ENCODE measurements at places on chromosomes 7 and 10.

DNA sequence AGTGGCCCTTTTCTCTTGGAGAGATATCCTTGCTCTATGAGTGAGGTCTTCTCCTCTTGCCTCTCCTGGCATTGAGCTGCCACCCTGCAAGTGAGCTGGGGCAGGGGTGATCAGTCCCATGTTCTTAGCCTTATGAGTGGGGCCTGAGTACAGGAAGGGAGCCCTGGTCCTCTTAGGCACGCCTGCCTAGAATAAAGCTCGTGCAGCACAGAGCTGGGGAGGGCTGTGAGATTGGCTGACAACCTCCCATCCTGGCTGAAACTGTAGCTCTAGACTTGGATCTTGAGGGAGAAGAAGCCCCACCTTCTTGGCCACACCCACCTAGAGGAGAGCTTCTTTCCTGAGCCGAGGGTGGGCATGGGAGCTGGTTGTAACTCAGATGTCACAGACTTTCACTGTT lies 305.0 kb upstream of the ZNF32 start:
- H3K36me3 ChIP-seq: no peaks in the 10 kb centered on the region
- H3K27ac ChIP-seq: no peak overlapping the region
- H3K4me1 ChIP-seq: no peaks in the 10 kb centered on the region
- no peak for DNase-seq
- no peaks in the 10 kb centered on the region for H3K27me3 ChIP-seq
- H3K4me3 ChIP-seq: no peak overlapping the region

DNA sequence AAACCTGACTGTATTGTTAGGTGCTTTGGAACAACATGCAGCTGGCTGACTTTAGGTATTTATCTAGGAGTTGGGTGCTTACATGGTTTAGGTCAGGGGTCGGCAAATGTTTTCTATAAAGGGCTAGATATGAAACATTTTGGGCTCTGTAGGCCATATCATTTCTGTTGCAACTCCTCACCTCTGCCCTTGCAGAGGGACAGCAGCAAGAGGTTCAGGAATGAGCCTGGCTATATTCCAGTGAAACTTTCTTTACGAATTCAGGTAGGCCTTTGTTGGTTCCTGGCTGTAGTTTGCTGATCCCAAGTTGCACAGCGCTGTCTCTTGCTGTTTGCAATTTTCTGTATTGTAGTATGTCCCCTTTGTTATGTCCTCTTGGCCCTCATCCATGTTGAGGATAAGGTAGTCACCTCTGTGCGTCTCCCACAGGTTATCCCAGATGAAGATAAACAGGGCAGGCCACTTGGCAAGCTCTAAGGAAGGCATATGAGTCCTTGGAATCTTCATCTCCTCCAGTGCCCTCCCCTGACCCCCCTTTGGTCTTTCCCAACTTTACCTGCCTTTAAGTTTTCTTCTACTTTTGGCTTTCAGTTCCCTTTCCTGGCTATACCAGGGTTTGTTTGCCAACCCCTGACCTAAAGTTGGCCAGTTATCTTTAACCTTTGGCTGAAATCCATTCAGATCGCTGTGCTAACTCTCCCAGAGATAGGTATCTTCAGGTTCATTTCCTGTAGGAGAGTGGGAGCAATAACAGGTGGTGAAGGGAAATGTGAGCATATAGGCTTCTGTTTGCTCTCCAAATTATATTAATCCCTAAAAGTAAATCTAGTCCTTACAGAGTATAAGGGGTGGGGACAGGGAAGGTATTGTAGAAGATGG lies 36.1 kb downstream of the SGPL1 start:
- H3K4me3 ChIP-seq: no peak overlapping the region
- no peaks in the 10 kb centered on the region for H3K36me3 ChIP-seq

GRCh38 chr7:131306777-131307176 lies 20.9 kb upstream of the MKLN1 start:
- DNase-seq: no peak
- H3K4me1 ChIP-seq: no peaks in the 10 kb centered on the region
- no peak overlapping the region for H3K4me3 ChIP-seq
- H3K27ac ChIP-seq: no peak overlapping the region

DNA sequence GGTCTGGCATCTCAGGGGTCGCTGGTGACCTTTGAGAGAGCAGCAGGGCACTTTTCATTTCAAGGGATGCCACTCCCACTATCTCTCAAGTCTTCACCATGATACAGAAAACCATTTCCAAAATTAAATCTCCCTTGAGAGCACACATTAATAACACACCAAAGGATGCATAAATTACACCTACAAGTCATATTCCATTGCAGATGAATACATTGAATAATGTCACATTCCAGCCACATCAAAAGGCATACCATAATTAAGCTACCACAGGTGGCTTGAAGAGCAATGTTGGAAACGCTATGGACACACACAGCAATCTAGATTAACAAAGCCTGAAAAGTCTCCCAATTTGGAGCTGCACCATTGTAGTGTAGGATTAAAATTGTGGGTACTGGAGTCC lies 353.3 kb upstream of the ZMIZ1 start:
- no peak overlapping the region for H3K27ac ChIP-seq
- no peak for DNase-seq
- no peaks in the 10 kb centered on the region for H3K4me1 ChIP-seq
- H3K4me3 ChIP-seq: no peak overlapping the region

GRCh38 chr10:112535531-112535951 lies 88.5 kb downstream of the VTI1A start:
- H3K36me3 ChIP-seq: no peaks in the 10 kb centered on the region
- no peak for DNase-seq
- no peaks in the 10 kb centered on the region for H3K27me3 ChIP-seq
- no peak overlapping the region for H3K4me3 ChIP-seq

- DNase-seq: no peak
- no peaks in the 10 kb centered on the region for H3K4me1 ChIP-seq
- no peaks in the 10 kb centered on the region for H3K36me3 ChIP-seq
- H3K4me3 ChIP-seq: no peak overlapping the region
- H3K27ac ChIP-seq: no peak overlapping the region
These were observed 100.5 kb downstream of the CYP26A1 start for GRCh38 chr10:93173967-93174845.

DNA sequence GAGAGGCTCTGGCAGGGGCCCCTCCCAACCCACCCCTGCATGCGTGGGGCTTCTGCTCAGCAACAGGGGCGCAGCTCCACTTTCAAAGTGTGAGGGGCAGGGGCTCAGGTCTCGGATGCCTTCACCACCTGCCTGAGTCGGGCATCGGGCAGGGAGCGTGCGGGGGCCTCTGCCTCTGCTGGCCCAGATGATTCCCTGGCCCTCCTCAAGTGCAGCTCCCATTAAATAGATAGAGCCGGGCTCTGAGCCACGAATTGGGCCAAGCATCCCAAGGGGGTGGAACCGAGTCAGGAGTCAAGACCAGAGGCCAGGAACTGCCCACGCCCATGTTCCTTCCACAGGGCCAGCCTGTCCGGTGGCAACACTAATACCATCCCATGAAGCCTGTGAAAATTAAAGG lies 108.9 kb upstream of the FAM20C start:
- H3K4me3 ChIP-seq: no peak overlapping the region
- no peaks in the 10 kb centered on the region for H3K36me3 ChIP-seq
- no peaks in the 10 kb centered on the region for H3K4me1 ChIP-seq
- H3K27me3 ChIP-seq: no peaks in the 10 kb centered on the region
- H3K27ac ChIP-seq: no peak overlapping the region
- no peak for DNase-seq

- no peak overlapping the region for H3K4me3 ChIP-seq
- no peak for DNase-seq
- no peaks in the 10 kb centered on the region for H3K4me1 ChIP-seq
- H3K27ac ChIP-seq: no peak overlapping the region
These were observed 15.6 kb downstream of the SEC23IP start for GRCh38 chr10:119908166-119908565.

DNA sequence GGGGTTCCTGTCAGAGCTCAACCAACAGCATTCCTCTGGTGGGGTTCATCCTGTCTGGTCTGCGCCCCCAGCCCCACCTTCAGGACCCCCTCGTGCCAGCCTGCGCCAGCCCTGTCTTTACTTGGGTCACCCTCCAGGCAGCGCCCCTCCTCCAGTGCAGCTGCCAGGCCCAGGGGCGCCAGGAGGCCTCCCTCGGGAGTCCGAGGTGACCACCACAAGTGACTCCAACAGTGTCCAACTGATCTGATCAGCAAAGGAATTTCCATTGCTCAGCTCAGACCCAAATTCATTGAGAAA lies 10.6 kb downstream of the WDR86 start:
- H3K4me3 ChIP-seq: no peak overlapping the region
- H3K36me3 ChIP-seq: no peaks in the 10 kb centered on the region
- no peaks in the 10 kb centered on the region for H3K4me1 ChIP-seq
- no peak for DNase-seq

- no peaks in the 10 kb centered on the region for H3K4me1 ChIP-seq
- no peak overlapping the region for H3K27ac ChIP-seq
- no peaks in the 10 kb centered on the region for H3K27me3 ChIP-seq
- no peak for DNase-seq
- no peak overlapping the region for H3K4me3 ChIP-seq
These were observed 219.4 kb downstream of the SEMA3E start for GRCh38 chr7:83429493-83429892.

- no peaks in the 10 kb centered on the region for H3K27me3 ChIP-seq
- no peaks in the 10 kb centered on the region for H3K4me1 ChIP-seq
- DNase-seq: no peak
- H3K4me3 ChIP-seq: no peak overlapping the region
- H3K27ac ChIP-seq: no peak overlapping the region
These were observed 25.8 kb upstream of the LANCL2 start for GRCh38 chr7:55339033-55340000.

- H3K27me3 ChIP-seq: no peaks in the 10 kb centered on the region
- H3K4me1 ChIP-seq: no peaks in the 10 kb centered on the region
- no peak overlapping the region for H3K27ac ChIP-seq
- H3K36me3 ChIP-seq: no peaks in the 10 kb centered on the region
- DNase-seq: no peak
- H3K4me3 ChIP-seq: no peak overlapping the region
These were observed 12.2 kb upstream of the CLEC2L start for GRCh38 chr7:139511315-139511714.

DNA sequence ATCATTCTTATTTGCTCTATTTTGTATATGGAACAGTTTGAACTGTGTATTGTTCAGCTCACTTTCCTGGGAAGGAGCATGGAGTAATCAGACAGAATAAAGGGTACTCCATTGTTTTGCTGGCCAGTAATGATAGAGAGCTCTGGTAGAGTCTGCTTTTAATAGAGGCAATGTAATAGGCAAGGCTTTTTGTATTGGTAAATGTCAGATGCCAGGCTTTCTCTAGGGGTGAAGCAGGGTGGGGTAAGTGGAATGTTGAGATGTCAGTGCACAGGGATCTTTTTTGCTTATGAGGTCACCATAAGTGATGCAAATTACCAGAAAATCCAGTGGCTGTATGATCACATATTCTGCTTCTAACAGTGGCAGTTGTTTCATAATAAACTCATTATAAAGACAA lies 1088.3 kb upstream of the SORCS1 start:
- no peak overlapping the region for H3K27ac ChIP-seq
- no peaks in the 10 kb centered on the region for H3K4me1 ChIP-seq
- no peak for DNase-seq
- H3K4me3 ChIP-seq: no peak overlapping the region
- no peaks in the 10 kb centered on the region for H3K27me3 ChIP-seq

DNA sequence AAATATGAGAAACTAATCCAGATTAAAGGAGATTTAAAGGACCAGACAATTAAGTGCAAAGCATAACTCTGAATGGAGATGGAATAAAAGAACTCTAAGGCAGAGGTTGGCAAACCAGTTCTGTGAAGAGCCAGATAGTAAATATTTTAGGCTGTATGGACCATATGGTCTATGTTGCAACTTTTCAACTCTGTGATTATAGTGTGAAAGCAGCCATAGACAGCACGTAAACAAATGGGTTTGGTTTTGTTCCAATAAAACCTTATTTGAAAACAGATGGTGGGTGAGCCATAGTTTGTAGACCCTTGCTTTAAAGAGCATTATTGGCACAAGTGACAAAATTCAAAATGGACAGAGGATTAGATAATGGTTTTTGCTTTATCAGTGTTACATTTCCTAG lies 884.1 kb downstream of the CCSER2 start:
- H3K4me3 ChIP-seq: no peak overlapping the region
- no peaks in the 10 kb centered on the region for H3K4me1 ChIP-seq
- H3K36me3 ChIP-seq: no peaks in the 10 kb centered on the region
- no peaks in the 10 kb centered on the region for H3K27me3 ChIP-seq
- no peak overlapping the region for H3K27ac ChIP-seq

- H3K36me3 ChIP-seq: no peaks in the 10 kb centered on the region
- no peaks in the 10 kb centered on the region for H3K4me1 ChIP-seq
- no peak overlapping the region for H3K4me3 ChIP-seq
- H3K27ac ChIP-seq: no peak overlapping the region
These were observed 13.0 kb downstream of the MCMBP start for GRCh38 chr10:119859420-119860258.

DNA sequence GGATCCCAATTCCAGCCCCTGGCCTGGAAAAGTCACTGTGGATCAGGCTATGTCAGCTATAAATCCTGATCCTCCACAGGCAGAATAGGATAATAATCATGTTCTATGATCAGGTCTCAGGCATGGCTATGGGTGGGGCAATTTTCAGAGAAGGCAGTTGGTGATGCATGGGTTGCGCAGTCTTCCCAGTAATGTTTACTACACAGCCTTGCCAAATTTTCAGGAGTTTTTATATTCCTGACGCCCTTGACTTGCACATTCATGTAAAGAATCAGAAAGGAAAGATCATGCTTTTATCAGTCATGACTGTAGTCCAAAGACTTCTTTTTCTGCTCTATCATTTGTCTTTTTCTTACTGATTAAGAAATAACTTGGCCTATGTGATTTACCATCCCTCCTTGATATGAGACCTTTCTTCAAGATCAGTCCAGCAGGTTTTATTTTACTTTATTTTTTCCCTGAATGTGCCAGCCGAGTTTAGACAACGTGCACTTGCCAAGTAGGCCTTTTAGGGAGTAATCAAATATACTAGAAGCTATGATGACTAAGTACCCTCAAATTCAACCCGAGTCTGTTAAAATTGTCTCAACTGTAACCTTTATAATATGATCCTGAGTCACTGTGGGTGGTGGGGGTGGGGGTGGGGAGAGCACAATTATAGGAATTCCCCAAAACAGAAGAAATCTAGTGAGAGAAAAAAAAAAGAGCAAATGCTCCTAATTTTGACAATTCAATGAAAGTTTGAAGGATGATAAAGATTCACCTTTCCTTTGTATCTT lies 31.9 kb downstream of the ARL4A start:
- no peak for DNase-seq
- H3K27ac ChIP-seq: peak overlapping the region; percentile 32
- H3K36me3 ChIP-seq: no peaks in the 10 kb centered on the region
- peaks cover 6% of the 10 kb centered on the region for H3K4me1 ChIP-seq

DNA sequence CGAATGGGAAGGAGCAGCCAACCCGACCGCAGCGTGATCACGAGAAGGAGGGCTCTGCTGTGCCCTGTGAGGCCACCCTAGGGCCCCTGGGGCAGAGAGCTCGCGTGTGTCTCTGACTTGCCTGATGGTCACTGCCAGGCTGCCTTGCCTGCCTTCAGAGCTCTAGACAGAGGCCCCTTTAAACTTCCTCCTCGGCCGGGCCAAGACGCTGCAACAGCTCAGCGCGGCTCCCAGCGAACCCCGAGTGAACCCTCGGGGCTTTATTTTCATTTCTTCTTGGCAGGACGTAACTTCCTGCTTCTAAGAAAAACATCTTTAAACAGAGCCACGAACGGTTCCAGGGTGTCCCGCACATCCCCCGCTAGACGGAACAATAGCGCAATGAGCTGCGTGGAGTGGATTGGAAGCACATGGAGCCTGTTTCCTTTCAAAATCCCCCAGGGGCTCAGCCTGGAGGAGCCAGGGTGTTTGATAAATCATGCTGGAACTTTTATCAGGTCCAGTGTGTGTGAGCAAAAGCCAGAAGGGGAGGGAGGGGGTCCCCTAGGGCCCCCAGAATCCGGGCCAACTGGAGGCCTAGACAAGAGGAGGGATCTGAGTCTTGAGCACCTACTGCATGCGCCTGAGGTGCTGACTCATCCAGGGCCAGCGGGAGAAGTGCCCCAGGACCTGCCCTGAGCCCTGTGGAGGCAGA lies 134.1 kb upstream of the GDF10 start:
- peak overlapping the region; percentile 6 for H3K27ac ChIP-seq
- H3K4me3 ChIP-seq: peak overlapping the region; percentile 13
- H3K36me3 ChIP-seq: no peaks in the 10 kb centered on the region
